ENCODE measurements at places on chromosomes 16 and 17.

DNA sequence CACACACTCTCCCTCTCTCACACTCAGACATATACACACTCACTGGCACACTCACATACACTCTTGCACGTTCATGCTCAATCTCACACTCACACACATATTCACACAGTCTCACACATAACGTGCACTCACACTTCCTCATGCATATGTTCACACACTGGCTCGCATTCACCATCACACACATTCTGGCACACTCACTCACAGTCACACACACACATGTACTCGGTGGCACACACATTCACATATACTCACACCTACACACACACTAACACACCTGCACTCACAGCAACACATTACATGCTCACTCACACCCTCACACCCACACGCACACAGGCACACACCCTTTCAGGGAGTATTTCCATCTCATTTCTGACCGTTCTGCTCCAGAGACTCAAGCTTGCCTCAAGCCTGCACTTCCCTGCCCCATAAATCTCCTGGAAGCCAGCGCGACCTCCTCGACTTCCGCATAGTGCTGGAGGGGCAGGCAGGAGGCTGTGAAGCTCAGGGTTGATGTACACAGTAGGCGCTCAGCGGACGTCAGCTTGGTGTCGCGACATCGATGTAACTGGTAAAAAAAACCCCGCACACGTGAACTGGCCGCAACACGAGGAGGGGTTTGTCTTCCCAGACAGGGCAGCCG lies 66.7 kb upstream of the FOXF1 start:
- DNase-seq, result no peak

DNA sequence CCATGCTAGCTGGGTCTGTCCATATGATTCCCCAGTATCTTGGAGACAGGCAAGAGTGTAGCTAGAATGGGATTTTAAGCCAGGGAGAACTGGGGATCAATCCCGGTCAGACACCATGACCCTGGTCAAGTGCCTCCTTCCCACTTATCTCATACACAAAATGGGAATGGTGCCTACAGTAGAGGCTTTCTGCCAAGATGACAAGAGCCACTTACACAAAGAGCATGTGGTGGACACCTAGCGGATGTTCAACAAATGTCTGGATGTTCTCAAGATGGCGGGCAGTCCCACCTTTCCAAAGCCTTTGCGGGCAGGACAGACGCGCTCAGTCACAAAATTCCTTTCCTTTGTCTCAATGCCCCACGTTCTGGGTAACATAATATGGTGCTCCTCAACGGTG lies 57.3 kb downstream of the MAF start:
- no peak for DNase-seq

- no peak for DNase-seq
These were observed 195.4 kb downstream of the XYLT1 start for GRCh38 chr16:17275076-17276009.

DNA sequence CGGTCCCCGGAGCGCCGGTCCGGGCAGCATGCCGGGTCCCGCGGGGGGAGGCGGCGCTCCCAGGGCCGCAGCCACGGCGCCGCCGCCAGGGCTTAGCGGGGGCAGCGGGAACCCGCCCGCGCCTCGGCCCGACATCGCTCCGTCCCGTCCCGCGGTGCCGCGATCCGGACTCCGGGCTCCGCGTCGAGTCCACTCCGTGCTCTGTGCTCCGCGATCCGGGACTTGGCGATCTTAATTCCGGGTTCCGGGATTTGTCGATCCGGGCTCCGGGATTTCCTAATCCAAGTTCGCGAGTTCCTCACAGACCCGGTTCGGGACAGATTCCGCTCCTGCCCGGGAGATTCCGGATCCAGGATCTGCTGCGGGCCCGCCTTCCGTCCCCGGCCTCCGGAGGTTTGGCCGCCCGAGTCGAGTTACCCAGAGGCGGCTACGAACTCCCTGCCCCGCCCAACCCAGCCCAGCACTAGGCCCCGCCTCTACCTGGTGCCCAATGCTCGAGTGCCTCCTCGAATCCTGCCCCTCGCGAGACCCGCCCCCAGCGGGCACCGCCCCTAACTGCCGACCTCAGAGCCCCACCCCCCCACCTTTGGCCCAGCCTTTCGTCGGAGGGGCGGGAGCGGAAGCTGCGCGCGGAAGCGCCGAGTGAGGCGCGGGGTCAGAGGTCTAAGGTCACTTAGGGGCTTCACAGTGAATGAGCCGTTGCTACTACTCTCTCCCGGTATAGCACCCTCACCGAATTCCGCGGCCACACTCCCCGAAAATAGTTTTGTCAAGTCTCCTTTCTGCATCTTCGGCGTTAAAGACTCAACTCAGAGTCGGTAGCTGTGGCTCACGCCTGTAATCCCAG lies at the start of gene SMARCD2:
Gene SMARCD2, minus strand, starts transcription at position 146 of the 847 bp plus-strand sequence. Its CDS starts 11 bp downstream, at position 135.
- peak; percentile 84 for DNase-seq

DNA sequence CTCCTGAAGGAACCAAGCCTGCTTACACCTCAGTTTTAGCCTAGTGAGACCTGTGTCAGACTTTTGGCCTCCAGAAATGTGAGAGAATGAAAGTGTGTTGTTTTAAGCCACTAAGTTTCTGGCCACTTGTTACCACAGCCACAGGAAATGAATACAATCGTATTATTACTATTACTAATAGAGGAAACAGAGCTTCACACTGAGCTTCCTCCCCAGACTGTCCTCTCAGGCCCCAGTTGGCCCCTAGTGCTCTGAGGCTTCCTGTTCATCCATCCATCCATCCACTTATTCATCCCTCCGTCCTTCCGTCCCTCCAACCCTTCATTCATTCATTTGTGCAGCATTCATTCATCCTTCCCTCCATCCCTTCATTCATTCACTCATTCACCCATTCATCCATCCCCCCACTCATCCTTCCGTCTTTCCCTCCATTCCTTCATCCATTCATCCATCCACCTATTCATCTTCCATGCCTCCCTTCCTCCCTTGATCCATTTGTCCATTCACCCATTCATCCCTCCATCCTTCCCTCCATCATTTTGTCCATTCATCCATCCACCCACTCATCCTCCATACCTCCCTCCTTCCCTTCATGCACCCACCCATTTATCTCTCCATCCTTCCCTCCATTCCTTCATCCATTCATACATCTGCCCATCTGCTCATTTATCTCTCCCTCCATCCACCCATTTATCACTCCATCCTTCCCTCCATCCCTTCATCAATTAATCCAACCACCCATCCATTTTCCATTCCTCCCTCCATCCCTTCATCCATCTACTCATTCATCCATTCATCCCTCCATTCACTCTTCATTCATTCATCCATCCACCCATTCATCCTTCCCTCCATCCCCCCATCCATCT lies 95.0 kb downstream of the FOXL1 start:
- no peak for DNase-seq

GRCh38 chr17:49472527-49472926 lies 22.6 kb upstream of the NGFR start:
- no peak for DNase-seq

- no peak for DNase-seq
These were observed 7.1 kb downstream of the CTRB1 start for GRCh38 chr16:75225678-75226515.

DNA sequence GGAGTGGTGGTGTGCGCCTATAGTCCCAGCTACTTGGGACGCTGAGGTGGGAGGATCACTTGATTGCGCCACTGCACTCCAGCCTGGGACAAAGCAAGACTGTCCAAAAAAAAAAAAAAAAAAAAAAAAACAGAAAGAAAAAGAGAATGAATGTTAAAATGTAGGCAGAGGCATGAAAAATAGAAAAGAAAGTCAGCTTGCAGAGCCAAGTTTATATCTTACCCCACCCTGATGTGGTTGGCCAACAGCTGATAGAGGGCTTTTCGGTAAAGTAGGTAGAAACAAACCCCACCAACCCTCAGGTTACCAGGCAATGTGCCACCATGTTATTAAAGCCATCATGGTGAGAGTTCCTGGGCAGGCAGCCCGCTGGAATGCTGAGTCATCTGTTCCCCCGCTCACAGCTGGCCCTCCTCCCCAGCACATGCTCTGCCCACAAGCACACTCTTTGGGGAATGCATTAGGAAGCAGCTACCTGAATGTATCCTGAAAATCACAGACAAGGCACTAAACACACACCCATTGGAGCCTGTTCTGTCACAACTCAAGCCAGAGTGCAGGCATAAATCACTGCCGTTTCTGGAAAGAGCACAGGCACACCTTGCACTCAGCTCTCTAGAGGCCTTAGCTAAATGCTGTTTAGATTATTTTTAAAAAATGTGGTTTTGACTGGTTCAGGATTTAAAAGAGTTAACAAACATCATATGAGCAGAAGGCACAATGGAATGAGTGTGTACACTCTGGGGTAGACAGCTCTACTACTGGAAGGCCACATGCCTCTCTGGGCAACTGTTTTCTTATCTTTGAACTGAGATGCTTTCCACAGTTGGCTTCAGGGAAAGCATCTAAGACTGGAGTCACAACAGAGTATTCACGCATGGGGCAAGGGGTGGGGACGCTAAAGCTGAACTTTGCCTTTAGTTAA lies 128.5 kb downstream of the PARN start:
- DNase-seq, result no peak

- DNase-seq, result no peak
These were observed 71.7 kb downstream of the PRKCB start for GRCh38 chr16:23907457-23907902.

- no peak for DNase-seq
These were observed 16.9 kb downstream of the KNOP1 start for GRCh38 chr16:19701091-19701490.

DNA sequence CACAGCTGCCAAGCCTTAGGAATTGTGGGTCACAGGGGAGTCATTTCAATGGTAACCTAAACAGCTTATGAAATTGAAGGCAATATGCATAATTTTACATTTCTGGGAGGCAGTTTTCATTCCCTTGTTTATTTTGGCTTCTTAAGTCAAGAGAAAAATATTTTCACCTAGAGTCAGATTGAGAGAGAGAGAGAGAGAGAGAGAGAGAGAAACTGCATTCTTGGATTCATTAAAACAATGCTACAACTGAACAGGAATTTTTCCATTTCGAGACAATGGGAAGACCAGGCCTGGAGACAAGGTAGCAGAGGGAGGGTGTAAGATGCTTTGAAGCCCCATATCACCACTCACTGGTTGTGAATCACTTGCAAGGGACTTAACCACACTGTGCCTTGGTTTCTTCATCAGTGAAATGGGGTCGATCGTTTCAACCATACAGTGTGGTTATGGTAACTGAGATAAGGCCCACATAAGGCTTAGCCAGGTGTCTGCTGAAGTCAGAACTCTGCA lies 224.7 kb upstream of the IRX3 start:
- DNase-seq, result no peak

DNA sequence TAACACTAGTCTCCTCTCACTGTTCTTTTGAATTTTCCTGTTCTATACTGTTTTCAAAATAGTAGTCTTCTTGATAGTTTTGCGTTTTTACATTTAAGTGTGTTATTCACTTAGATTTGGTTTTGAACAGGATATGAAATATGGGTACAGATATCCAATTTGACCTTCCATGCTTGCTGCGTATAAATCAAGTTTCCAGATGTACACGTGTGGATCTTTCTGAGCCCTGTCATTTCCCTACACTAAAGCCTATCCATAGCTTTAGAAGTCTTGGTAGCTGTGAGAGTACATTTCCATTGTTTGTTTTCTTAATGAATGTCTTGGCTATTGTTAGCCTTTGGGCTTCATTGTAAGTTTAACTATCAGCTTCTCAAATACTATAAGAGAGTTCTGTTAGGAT lies 20.4 kb downstream of the CYLD start:
- no peak for DNase-seq

DNA sequence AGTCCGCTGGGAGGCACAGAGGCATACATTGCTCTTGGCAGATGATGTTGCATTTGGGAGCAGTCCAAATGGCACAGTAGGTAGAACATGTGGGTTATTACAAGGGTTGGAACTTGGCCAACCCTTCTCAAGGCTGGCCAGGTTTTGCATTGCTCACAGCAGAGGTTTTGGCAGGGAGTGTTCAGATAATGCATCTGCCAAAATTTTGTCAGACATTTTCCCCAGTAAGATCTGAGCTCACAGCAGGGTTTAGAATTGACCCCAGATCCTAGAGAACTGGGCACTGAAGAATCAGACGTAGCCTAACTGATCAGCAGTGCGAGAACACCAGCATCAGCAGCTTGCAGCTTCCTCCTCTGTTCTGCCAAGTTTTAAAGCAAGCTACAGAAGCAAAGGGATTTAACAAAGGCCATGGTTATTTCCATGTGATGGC lies 468.8 kb upstream of the KIF2B start:
- no peak for DNase-seq

DNA sequence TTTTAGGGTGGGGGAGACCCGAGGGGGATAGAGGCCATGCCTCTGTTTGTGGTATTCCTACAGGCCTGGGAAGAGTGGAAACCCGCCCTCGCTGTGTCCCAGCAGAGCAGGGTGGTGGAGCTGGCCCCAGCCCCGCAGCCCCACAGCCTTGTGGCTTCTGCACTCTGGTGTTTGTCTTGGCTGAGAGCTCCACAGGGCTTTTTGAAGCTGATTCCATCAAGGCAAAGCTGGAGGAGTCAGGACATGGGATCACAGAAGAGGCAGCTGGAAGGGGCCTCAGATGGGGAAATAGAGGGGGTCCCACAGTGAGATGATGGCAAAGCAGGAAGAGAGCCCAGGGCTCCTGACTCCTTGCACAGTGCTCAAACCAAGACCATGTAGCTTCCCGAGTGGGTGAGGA lies 5.0 kb upstream of the WFIKKN2 start:
- no peak for DNase-seq

GRCh38 chr17:35132099-35132498 lies 10.0 kb downstream of the NLE1 start:
- DNase-seq, result no peak

GRCh38 chr17:72931163-72931562 lies 161.3 kb downstream of the SLC39A11 start:
- no peak for DNase-seq

DNA sequence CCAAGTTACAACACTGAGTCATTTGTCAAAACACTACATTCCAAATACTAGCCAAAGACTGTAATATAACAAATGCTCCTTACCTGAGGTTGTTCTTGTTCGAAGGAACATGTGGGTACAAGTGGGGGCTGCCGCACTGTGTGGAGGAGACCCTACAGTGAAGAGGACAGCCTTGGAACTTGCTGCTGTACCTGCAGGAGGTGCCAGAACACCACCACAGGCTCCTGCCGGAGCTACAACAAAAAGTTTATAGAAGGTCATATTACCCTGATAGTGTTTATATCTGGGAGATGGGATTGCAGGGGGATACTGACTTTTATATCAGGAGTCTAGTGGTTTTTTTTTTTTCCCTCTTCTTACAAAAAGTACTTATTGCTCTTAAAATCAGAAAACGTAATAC lies 37.8 kb upstream of the ALDH3A1 start:
- DNase-seq, result no peak

DNA sequence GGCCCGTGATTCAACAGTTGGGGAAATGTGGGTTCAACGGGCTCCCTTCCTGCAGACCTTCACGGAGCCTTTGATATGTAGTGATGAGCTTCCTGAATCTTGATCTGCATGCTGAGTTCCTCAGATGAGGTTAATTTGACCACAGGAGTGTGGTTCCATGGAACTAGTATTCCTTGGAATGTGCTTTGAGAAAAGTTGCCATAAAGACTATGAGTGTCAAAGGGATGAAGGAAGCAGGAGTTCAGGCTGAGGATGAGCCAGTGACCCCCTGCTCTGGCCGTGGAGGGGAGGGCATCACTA lies 229.2 kb downstream of the MSI2 start:
- no peak for DNase-seq

GRCh38 chr17:77665833-77666232 lies 292.7 kb upstream of the TNRC6C start:
- no peak for DNase-seq

Measured in SIG-M5 (cell line).